ENCODE measurements at places on chromosomes 5 and 9. TPM values are rescaled to one million over a fixed set of nuclear protein-coding genes. Genes with fewer than 3 reads are reported as not detected.

The SPINK6 gene
- not detected for total RNA-seq

The EGFL7 gene
- 140 TPM for total RNA-seq

The ZBTB43 gene
- 18.8 TPM for total RNA-seq

The GPR150 gene
- 0.16 TPM for total RNA-seq

The SHB gene
- 39.8 TPM for total RNA-seq

The PCDHA2 gene
- 0.50 TPM for total RNA-seq

The SFXN1 gene
- 35.4 TPM for total RNA-seq

The TMEFF1 gene
- total RNA-seq: 0.66 TPM

The GLT6D1 gene
- total RNA-seq: not detected

The SPATA31C2 gene
- total RNA-seq: not detected

GRCh38 chr9:113293285-113293878 lies 9.8 kb downstream of the RNF183 start:
- no peak overlapping the region for H3K4me3 ChIP-seq
- DNase-seq: no peak
- no peak overlapping the region for H3K27ac ChIP-seq
- H3K4me1 ChIP-seq: no peaks in the 10 kb centered on the region

DNA sequence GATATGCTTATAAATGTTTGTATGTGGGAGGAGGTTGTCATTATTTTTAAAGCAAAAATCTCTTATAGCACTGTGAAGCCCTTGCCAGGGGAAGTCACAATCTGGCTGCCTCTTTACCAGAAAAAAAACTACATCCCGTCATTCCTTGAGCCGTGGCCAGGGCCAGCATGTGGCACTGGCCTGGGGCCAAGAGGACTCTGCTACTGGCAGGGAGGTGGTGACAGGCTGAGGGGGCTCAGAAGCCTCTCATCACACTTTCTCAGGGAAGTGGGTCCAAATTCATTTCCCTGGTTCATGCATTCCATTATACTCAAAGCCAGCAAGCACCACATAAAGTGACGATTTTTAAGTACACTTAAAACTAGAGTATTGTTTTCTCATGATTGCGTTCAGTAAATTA lies 457.3 kb downstream of the ZNF608 start:
- no peaks in the 10 kb centered on the region for H3K36me3 ChIP-seq
- no peaks in the 10 kb centered on the region for H3K4me1 ChIP-seq
- DNase-seq: no peak
- H3K4me3 ChIP-seq: no peak overlapping the region
- H3K27me3 ChIP-seq: no peaks in the 10 kb centered on the region

- no peak within 1 kb of the TSS for H3K27ac ChIP-seq
- H3K27me3 ChIP-seq: no peaks in the 10 kb centered on the region
- no peaks in the 10 kb centered on the region for H3K36me3 ChIP-seq
- DNase-seq: peak; percentile 91
- peak within 1 kb of the TSS; percentile 52 for H3K4me3 ChIP-seq
Observed at GRCh38 chr5:178113141-178113787, at the start of gene N4BP3. TSS of gene N4BP3 (plus strand) at chr5:178113532. CDS start at chr5:178119584, 6,052 bp downstream.

DNA sequence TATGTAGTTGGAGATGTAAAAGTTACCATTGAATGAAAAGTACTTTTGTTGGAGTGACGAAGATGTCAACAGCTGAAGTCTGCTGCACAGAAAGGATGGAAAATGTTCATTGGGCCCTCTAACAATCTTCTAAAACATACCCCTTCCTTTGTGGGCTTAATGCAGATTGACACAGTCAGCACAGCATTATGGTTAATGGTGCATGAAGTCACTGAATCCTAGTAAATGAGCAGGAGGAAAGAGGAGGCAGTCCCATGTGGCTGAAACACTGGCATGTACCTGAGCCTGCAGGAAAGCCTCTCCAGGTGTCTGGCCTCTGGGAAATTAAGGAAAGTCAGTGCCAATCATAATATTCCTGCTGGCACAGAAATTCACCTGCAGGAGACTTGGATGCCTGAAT lies 153.8 kb downstream of the ARL15 start:
- no peak for DNase-seq
- no peaks in the 10 kb centered on the region for H3K4me1 ChIP-seq
- H3K4me3 ChIP-seq: no peak overlapping the region

- H3K27me3 ChIP-seq: no peaks in the 10 kb centered on the region
- H3K4me1 ChIP-seq: no peaks in the 10 kb centered on the region
- no peak overlapping the region for H3K27ac ChIP-seq
- H3K36me3 ChIP-seq: no peaks in the 10 kb centered on the region
- peak; percentile 58 for DNase-seq
Observed at GRCh38 chr9:131037335-131038255, 28.6 kb downstream of the LAMC3 start.

DNA sequence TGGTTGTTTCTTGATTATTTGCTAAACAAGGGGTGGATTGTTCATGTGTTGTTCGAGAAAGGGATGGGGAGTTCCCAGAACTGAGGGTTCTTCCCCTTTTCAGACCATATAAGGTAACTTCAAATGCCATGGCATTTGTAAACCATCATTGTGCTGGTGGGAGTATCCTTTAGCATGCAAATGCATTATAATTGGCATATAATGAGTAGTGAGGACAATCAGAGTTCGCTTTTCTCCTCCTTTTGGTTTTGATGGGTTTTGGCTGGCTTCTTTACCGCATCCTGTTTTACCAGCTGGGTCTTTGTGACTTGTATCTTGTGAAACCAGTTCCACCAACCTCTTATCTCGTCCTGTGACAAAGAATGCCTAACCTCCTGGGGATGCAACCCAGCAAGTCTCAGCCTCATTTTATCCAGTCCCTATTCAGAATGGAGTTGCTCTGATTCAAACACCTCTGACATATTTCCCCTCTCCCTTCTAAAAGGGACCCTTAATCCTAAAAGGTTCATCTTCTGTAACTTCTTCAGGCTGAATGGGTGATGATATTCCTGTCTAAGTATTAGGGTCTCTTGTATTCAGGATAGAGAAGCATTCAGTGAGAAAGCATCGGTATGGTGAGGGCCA lies 8.7 kb upstream of the FBN2 start:
- no peaks in the 10 kb centered on the region for H3K27me3 ChIP-seq
- H3K4me1 ChIP-seq: no peaks in the 10 kb centered on the region
- H3K27ac ChIP-seq: no peak overlapping the region
- DNase-seq: no peak
- H3K4me3 ChIP-seq: no peak overlapping the region

- H3K4me1 ChIP-seq: peaks cover 7% of the 10 kb centered on the region
- no peak overlapping the region for H3K4me3 ChIP-seq
- no peaks in the 10 kb centered on the region for H3K36me3 ChIP-seq
- H3K27me3 ChIP-seq: no peaks in the 10 kb centered on the region
- DNase-seq: no peak
Observed at GRCh38 chr9:92769286-92769685, 4.7 kb upstream of the BICD2 start.

- no peak overlapping the region for H3K27ac ChIP-seq
- no peak overlapping the region for H3K4me3 ChIP-seq
- H3K27me3 ChIP-seq: no peaks in the 10 kb centered on the region
- no peak for DNase-seq
- no peaks in the 10 kb centered on the region for H3K4me1 ChIP-seq
Observed at GRCh38 chr9:37329576-37329975, 92.9 kb upstream of the GRHPR start.

- H3K27ac ChIP-seq: no peak overlapping the region
- H3K4me3 ChIP-seq: no peak overlapping the region
- no peaks in the 10 kb centered on the region for H3K27me3 ChIP-seq
- no peaks in the 10 kb centered on the region for H3K4me1 ChIP-seq
- no peak for DNase-seq
- H3K36me3 ChIP-seq: no peaks in the 10 kb centered on the region
Observed at GRCh38 chr5:164504141-164504772, 998.8 kb downstream of the MAT2B start.

GRCh38 chr5:175444060-175444904 lies at the start of gene DRD1:
TSS of gene DRD1 (minus strand) at chr5:175444182. CDS start at chr5:175443099, 1,083 bp downstream.
- H3K4me1 ChIP-seq: peaks cover 3% of the 10 kb centered on the region
- H3K27ac ChIP-seq: no peak within 1 kb of the TSS
- DNase-seq: peak; percentile 51
- no peaks in the 10 kb centered on the region for H3K36me3 ChIP-seq
- H3K4me3 ChIP-seq: no peak within 1 kb of the TSS

DNA sequence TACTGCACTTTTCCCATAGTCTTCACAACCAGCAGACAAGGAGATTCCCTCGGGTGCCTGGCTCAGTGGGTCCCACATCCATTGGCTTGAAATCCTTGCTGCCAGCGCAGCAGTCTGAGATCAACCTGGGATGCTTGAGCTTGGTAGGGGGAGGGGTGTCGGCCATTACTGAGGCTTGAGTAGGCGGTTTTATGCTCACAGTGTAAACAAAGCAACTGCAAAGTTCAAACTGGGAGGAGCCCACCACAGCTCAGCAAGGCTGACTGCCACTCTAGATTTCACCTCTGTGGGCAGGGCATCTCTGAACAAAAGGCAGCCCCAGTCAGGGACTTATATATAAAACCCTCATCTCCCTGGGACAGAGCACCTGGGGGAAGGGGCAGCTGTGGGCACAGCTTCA lies 512.3 kb upstream of the MPDZ start:
- H3K36me3 ChIP-seq: no peaks in the 10 kb centered on the region
- H3K27me3 ChIP-seq: no peaks in the 10 kb centered on the region
- no peak overlapping the region for H3K4me3 ChIP-seq

- no peaks in the 10 kb centered on the region for H3K27me3 ChIP-seq
- H3K27ac ChIP-seq: no peak overlapping the region
- H3K36me3 ChIP-seq: peaks cover 27% of the 10 kb centered on the region
- no peak overlapping the region for H3K4me3 ChIP-seq
- no peaks in the 10 kb centered on the region for H3K4me1 ChIP-seq
- no peak for DNase-seq
Observed at GRCh38 chr9:98002808-98003207, 19.7 kb downstream of the ANP32B start.

GRCh38 chr5:39876146-39876545 lies 451.4 kb upstream of the DAB2 start:
- H3K4me3 ChIP-seq: no peak overlapping the region
- H3K27ac ChIP-seq: no peak overlapping the region
- no peaks in the 10 kb centered on the region for H3K27me3 ChIP-seq

DNA sequence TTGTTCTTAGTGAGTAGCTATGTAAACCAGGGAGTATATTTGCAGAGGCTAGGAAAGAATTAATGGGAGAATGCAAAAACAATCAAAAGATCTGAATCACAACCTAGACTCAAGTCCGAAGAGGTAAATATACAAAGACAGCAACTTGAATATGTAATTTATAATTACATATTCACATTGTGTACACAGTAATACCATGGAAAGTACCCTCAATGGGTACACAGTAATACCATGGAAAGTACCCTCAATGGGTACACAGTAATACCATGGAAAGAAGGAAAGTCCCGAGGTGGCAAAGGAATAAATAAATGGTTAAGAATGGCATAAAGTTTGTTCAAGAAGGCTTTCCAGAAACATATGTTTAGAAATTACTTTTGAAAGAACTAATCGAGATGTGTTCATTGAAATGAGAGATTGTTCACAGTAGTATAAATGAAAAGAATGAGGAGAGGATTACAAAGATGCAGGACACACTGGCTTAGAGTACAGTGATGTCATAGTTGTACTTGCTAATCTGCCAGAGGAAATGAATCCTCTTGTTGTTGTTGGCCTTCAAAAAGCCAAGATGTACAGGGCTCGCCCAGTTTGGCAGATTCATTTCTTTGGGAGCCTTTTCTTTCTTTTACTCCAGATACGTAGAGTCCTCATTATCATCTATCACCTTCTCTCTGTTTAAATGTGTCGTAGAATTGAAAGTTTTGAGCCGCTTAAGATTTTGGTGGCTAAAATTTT lies 116.0 kb downstream of the UNC13B start:
- no peak for DNase-seq
- no peaks in the 10 kb centered on the region for H3K4me1 ChIP-seq
- H3K27me3 ChIP-seq: no peaks in the 10 kb centered on the region
- H3K27ac ChIP-seq: no peak overlapping the region

- DNase-seq: no peak
- no peaks in the 10 kb centered on the region for H3K27me3 ChIP-seq
- no peaks in the 10 kb centered on the region for H3K36me3 ChIP-seq
- peaks cover 58% of the 10 kb centered on the region for H3K4me1 ChIP-seq
- H3K27ac ChIP-seq: no peak overlapping the region
Observed at GRCh38 chr9:133977421-133978201, 14.5 kb downstream of the VAV2 start.

DNA sequence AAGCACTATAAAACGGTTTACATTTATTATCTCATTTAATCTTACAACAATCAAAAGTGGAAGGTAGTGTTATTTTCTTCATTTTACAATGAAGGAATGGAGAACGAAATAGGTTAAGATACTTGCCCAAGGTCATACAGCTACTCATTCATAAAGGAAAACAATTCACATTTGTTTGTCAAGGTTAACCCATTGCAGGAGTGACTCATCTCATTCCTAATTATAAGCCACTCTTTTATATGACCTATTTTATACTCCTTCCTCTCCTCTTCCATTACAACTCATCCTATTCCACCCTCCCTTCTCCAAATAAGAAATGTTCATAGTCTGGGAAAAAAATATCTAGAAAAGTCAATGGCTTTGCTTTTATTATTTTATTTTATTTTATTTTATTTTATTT lies 29.6 kb downstream of the CRHBP start:
- no peak overlapping the region for H3K27ac ChIP-seq
- H3K4me3 ChIP-seq: no peak overlapping the region
- no peaks in the 10 kb centered on the region for H3K27me3 ChIP-seq
- H3K36me3 ChIP-seq: no peaks in the 10 kb centered on the region

DNA sequence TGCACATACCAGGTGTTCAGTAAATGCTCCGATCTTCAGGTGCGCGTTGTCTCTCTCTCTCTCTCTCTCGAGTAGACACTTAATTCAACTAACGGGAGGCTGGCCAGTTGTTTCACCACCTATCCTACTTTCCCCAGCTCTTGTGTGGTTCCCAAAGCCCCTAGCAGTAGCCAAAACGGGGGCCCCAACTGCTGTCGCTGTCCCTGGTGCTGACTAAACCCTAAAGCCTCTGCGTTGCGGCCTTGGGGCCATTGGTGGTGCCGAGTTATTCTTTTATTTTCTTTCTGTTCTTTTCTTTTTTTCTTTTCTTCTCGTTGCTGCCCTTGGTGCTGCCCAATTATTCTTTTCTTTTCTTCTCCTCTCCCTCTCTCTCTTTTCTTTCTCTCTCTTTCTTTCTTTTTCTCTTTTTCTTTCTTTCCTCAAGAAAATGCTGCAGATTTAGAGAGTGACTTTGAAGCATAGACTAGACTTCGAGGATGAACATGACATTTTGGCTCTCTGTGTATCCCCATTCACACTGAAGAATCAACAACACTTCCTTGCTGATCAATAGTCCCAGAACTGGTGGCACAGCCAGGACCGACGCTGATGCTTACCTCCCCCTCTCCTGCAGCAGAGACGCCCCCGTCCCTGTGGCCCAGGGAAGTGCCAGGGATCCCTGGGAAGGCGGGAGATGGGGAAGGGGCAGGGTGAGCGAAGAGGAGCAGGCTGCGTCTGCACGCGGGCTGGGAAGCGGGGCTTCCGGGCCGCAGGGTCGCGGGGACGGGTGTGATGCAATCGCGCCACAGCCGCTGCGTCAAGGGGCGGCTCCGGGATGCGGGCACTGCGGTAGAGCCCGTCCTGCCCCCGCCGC lies at the start of gene FBLL1:
FBLL1 (plus strand) TSS at position 785 of the 853 bp plus-strand sequence. CDS start 200 bp downstream, outside the sequence.
- H3K4me1 ChIP-seq: no peaks in the 10 kb centered on the region
- H3K4me3 ChIP-seq: peak within 1 kb of the TSS; percentile 13
- H3K36me3 ChIP-seq: no peaks in the 10 kb centered on the region

- no peaks in the 10 kb centered on the region for H3K4me1 ChIP-seq
- no peaks in the 10 kb centered on the region for H3K27me3 ChIP-seq
- no peak overlapping the region for H3K27ac ChIP-seq
- H3K4me3 ChIP-seq: no peak overlapping the region
- DNase-seq: no peak
Observed at GRCh38 chr9:112005939-112006338, 109.3 kb downstream of the UGCG start.
